Esophagus muscularis mucosa (tissue), 4 donors: ENCODE measurements at places on chromosomes 1 and 21.

DNA sequence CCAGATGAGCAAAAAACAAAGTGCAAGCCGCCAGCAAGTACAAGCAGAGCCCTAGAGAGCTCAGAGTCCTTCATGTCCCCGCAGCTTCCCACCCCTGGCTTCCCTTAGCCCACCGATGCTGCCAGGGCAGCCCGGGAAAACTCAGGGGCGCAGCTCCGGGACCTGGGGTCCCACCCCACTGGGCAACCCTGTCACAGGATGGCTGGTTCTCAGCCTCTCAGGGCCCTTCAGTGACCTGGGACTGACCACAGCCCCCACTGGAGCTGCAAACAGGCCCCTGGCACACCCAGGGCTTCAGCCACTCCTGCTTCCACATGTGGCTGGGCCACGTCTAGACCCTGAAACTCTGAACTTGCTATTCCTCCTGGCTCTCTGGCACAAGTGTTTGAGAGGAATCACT lies 49.5 kb downstream of the CHD5 start:
- no peak for DNase-seq

- DNase-seq, result no peak
Observed at GRCh38 chr1:225754940-225755641, 22.5 kb upstream of the SRP9 start.

DNA sequence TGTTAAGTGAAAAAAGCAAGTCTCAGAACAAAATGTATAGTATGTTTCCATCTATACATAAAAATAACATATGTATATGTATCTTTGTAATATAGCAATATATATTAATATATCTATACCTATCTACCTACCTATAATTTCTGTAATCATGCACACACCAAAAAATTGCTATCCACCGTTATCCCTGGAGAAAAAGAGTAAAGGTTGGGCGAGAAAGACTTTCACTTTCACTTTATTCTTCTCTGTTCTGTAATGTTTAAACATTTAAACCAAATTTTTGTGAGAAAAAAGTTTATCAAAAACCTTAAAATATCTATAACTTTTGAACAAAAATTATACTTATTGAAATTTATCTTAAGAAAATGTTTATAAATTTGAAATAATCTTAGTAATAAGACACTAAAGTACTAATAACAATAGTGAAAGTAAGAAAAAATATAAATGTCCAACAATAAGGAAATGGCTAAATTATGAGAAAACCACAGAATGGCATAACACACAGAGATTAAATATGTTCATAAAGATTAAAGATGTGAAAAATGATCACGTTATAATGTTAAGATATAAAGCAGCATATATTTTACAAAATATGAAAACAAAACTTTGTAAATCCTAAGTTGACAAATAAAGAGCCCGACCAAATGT lies 74.0 kb upstream of the LRRC53 start:
- no peak for DNase-seq

DNA sequence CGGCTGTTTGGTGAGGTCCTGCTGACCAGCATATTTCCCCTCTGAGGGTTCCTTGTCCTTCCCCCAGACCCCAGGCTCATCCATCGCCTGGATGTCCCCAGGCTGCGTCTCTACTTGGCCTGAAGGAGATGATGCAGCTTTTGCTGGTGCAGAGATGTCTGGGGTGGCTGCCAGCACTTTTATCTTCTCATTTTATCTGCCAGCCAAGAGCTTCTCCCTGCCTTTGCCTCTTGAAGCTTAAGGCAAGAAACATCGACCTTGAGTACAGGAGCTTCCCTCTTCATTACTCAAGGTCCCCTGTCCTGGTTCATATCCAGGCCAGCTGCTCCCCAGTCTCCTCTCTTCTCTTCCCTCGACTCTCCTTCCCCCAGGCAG lies 9.2 kb upstream of the H6PD start:
- no peak for DNase-seq

DNA sequence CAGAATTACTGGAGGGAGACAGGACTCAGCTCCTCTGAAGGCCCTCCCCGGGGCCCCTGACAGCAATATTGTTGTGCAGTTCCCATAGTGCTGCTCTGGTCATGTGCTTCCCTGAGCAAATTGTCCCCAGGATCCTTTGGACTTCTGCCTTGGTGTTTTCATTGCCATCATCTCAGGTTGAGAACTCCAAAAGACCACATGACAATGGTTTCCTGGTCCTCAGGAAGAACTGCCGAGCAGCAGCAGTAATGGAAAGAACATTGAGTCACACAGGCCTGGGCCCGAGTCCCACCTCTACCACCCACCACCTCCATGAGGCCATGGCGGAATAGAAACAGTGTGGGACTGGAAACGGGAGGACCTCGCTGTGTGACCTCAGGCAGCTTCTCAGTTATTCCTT lies 6.3 kb upstream of the CTTNBP2NL start:
- DNase-seq, result no peak

DNA sequence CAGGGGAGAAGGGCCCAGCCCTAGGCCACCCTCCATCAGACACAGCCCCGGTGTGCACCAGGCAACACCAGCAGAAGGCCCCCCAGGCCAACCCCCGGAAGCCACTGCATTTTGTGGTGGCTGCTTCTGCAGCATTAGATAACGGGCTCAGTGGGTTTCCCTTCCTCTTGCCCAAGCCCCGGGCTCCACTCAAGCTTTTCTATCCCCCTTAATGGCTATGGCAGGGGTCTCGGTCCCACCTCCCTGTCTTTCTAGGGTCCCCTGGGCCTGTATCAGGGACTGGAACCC lies 18.9 kb downstream of the C1orf174 start:
- DNase-seq, result no peak

DNA sequence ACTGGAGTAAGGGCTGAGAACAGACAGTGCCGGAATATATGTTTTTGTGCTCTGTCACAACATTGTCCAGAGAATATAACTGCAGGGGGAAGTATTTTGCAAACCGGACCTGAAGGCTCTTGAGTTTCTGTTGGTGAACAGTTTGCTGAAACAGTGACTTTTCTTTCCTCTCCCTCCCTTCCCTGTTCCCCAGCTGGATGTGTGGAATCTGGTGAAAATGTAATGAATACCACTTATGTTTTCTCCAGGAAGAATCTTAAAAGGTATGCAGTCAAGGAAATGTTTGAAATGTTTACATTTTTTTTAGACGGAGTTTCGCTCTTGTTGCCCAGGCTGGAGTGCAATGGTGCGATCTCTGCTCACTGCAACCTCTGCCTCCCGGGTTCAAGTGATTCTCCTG lies 23.4 kb downstream of the CHAF1B start:
- no peak for DNase-seq

DNA sequence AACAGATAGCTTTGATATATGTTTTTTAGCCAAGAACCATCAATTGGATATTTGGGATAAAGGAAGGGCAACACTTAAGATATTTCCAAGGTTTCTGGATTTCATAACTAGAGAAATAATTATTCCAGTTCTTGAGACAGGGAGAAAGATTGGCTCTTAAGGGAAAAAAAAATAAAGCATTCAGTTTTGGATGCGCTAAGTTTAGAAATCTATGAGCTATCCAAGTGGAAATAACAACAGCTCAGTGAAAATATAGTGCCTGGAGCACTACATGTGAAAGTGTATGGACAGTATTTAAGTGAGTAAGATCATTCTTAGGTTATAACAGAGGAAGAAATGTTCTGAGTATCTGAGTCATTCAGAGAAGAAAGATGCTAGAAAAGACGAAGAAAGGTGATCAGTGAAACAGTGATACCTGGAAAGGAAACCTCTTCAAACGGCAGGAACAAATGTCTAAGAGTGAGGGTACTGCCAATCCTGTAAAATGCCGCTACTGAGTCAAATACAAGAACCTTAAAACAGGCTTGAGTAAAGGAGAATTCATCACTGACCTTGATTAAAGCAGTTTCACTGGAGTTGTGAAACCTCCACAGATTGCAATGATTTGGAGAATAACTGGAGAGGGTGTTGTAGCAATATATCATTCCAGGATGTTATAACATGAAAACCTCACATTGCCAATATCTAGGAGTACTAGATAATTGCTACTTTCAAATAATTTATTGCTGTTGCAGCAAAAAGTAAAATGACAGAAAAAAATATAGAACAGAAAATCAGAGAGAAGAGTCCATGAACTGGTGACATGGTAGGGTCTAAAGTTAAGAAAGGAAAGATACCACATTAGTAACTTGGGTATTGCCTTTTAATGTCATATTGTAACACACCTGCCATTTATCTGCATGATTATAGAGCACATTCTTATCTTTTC lies 482.1 kb upstream of the RGS18 start:
- no peak for DNase-seq

DNA sequence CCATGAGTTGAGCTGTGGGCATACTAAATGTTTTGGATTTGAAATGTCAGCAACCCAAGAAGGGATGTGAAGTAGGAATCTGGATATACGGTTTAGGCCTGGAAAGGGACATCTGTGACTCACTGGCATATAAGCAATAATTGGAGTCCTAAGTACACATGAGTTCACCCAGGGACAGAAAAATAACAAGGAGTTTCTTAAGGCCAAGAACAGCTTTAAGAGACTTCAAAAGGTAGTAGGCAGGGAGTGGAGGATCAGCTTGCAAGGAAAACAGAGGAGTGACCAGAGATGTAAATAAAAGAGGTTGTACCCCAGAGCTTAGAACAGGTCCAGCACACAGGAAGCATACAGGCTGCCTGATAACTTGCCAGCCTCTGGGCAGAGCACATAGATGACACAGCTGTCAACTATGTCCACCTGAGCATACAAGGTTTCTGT lies 28.1 kb downstream of the TMEM50B start:
- no peak for DNase-seq

GRCh38 chr1:202213361-202214088 lies 19.9 kb downstream of the LGR6 start:
- no peak for DNase-seq

DNA sequence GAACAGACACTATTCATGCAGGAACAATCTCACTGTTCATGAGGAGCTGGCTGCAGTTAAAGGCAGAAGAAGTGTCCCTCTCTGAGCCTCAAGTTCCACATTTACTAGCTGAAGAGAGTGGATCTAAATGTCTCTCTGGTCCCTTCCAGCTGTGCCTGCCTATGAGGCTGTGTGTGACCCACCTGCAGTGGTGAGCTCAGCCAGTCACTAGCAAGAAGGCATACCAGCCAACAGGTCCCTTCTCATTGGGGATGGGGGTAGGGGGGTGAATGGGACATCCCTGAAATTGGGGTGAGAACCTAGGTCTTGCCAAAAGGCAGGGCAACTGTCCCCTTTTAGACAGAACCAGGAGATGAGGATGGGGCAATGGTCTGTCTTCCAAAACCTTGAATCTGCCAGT lies 13.6 kb downstream of the RD3 start:
- peak; percentile 39 for DNase-seq

GRCh38 chr21:17793246-17794123 lies 25.7 kb downstream of the C21orf91 start:
- no peak for DNase-seq

DNA sequence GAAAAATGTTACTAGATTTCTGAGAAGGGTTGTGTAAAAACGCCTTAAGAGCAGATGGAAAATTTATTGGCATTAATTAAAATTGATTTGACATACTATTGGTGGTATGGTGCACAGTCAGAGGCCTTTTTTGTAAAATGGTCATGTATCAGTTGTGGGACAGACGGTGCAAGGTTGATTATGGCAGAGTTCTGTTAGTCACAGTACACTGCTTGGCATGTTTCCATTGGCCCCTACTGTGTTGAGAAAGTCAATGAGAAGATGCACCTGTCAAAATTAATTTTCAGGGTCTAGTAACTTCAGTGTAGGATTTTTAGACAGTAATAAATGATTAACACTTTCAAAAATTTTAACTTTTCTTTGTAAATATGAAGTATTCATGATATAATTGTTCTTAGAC lies 4.4 kb downstream of the B3GALT2 start:
- DNase-seq, result no peak

GRCh38 chr1:44460107-44460882 lies 55.2 kb downstream of the RNF220 start:
- no peak for DNase-seq

DNA sequence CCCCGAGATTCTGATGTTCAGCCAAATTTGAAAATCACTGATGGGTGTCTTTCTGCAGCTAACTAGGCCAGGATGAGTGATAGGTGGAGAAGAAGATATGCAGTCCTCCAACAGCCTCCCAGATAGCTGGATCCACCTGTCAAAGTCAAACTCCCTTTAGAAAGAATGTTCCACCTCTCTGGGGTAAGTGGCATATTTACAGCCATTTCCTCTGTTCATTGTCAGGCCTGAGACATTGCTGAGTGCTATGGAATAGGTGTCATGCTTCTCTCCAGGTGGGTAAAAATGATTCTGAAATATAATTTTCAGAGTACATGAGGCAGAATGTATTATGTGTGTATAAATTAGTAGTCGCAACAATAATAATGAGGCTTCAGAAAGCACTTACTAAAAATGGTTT lies 316.8 kb downstream of the TTLL7 start:
- no peak for DNase-seq

DNA sequence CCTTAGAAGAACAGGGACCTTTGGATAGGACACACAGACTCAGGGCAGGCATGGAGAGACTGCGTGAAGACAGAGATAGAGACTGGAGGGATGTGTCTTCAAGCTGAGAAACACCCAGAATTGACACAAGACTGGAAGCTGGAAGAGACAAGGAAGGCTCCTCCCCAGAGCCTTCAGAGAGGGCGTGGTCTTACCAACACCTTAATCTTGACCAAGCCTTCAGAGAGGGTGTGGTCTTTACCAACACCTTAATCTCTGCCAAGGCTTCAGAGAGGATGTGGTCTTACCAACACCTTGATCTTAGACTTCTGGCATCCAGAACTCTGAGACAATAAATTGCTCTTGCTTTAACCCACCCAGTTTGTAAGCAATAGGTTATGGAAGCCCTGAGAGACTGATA lies 481.4 kb upstream of the VAMP3 start:
- DNase-seq, result peak; percentile 80

DNA sequence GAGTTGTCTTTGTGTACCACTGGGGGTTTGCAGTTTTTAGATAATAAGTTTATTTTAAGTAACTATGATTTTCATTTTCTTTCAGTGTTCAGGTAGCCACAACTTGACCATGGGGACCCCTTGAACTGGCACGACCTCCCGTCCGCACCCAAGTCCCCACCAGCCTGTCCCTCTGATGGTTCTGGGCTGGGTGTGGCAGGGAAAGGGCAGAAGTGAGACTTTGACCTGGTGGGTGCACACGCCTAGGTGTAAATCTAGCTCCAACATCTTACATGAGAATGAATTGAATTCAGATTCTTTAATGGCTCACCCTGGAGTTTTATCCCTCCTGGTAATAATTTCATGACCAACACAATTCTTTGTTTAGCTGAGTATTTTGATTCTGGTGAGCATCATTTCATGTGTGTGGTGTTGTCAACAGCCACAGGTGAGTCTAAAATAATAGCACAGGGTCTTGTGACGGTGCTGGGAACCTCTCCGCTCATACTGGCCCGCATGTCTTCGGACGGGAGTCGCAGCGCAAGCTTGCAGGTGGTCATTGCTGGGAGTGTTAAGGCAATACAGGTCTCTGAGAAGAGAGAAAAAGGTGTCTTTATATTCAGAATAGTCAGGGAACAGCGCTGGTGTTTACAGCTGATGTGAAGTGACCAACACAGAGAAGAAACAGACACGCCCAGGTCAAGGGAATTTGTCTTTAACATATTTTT lies 50.8 kb upstream of the POFUT2 start:
- DNase-seq, result no peak

DNA sequence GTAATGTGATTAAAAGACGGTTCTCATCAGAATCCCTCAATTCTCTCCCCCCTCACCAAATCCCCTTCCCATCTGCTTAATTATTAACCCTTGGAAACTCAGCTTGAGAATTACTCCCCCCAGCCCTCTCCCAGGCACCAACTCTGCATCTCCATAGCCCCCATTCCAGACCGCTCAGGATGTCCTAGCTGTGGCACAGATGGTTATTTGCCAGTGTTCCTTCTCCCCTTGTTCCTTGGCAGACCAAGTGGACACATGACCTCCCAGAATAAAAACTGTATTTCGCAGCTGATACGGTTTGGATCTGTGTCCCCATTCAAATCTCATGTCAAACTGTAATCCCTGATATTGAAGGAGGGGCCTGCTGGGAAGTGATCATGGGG lies 14.6 kb downstream of the HENMT1 start:
- no peak for DNase-seq
